ENCODE measurements at places on chromosomes 16 and 17.
A peak's percentile ranks its signal among the peaks of the same experiment; 100 is the strongest.

DNA sequence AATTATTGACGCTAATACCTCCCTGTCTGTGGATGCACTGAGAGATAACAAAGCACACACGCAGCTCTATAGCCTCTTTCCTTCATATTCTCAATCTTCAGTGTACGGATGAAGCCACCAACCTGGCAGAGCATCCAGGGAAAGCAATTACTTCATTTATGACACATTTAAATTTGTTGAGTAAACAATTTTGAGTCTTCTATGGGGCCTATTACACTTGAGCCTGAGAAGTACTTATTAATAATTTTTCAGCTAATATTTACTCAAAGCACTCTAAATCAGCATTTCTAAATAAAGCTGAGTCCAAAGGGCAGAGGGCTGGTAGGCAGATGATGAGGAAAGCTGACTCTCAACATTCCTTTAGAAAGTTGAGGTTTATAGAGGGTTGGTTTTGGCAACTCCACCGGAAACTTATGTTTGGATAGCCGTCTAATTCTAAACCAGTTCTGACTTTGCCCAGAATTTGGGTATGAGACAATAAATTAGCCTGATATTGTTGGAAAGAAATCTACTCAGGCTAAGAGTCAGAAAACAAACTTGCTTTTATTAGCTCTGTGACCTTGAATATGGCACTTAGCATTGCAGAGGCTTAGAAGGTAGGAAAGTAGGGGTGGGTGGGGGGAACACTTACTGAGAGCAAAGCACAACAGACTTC lies 643.5 kb downstream of the CDH11 start:
- no peak for DNase-seq

DNA sequence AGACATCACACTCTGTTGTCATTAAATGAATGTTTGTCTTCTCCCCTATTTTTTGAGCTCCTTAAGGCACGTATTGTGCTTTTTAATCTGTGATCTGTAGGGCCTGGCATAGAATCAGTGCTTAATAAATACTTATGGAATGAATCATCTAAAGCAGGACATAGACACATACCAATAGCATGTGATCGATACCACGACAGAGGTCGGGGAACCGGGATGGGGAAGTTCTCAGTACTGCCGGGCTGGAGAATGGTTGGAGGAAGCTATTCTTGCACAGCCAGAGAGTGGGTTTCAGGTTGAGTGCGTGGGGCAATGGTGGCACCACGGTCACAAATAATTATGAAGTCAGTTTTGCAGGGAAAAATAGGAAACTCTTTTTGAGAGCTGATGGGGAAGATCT lies 26.8 kb downstream of the NLRP1 start:
- DNase-seq, result no peak

DNA sequence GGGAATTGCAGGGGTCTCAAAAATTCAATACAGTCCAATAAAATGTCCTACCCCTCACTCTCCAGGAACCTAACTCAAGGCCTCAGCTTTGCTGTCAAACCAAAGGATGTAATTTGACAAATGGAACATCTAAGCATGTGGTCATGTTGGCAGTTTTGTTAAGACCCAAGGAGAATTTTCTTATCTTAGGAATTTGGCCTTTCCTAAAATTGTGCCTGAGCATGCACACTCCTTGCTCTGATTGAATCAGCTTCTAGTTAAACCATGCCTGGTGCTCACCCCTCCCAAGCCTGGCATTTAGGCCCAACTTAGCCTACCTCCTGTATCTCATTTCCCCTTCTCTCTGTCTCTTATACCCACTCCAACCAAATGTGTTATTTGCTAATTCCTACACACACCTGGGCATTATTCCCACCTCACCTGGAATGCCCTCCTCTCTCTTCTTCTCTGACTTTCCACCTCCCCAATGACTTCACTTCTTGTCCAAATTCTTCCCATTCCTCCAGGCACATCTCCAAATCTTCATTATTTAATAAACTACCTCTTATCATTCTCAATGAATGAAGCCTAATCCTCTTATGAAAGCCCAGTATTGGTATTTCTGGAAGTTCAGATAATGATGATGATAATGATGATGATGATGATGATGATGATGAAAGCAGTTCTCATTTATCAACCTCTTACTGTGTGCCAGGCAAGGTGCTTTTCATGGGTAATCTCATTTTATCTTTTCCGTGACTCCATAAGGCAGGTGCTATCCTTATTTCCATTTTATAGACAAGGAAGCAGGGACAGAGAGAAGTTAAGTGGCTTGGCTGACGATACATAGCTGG lies 178.0 kb upstream of the IRX6 start:
- no peak for DNase-seq

DNA sequence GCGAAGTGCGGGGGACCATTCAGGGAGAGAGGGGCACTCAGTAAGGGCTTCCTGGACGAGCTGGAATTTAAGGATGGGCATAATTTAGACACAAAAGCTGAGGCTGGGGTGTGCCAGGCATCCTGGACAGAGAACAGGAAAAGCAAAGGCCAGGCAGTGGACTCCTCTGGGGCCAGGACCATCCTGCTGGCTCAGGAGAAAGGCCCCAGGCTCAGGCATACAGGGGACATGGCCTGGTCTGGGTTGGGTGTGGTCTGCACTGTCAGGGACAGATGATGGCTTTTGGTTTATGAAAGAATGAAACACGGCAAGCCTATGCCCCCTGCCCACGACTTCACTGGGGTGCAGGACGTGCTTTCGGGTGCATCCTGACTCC lies 48.9 kb upstream of the DOC2B start:
- DNase-seq, result no peak

DNA sequence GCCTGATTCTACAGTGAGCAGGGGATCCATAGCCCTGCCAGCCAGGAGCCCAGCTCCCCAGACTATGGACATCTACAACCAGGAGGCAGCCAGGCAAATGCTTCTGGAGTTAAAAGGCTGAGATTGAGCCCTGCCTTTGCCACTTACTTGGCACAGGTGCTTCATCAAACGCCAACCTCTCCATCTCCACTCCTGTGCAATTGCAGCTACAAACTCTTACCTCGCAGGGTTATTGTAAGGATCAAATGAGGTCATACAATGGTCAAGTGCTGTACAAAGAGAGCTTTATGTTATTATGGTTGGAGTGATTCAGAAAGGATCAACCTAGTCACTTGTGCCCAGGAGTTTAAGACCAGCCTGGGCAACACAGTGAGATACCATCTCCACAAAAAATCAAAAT lies 9.8 kb upstream of the MYO18A start:
- peak; percentile 4 for DNase-seq

GRCh38 chr17:39628655-39629493 lies 2.1 kb downstream of the PPP1R1B start:
- peak; percentile 34 for DNase-seq

- no peak for DNase-seq
These were observed 52.4 kb upstream of the CDH3 start for GRCh38 chr16:68592466-68593337.

DNA sequence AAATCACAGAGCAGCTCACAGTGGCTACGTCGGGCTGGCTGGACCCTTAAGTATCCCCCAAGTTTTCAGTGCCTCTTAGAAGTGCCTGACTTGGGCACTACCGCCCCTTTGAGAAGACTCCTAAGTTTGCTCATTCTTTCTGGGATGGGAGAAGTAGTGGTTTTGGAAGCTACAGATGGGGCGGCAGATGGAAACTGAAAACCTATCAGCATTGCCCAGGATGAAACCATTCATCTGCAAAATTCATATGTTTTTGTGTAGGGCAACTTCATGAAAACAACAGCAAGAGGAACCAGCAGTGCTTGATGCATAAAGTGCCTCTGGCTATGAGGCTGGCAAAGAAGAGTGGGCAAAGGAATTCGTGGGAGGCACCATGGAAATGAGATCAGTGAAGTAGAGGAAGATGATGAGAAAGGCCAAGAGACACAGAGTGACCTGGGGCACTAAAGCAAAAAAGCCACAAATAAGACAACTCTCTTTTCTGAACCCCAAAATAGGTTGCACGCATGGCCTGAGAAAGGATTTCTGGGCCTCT lies 277.1 kb downstream of the XYLT1 start:
- no peak for DNase-seq

DNA sequence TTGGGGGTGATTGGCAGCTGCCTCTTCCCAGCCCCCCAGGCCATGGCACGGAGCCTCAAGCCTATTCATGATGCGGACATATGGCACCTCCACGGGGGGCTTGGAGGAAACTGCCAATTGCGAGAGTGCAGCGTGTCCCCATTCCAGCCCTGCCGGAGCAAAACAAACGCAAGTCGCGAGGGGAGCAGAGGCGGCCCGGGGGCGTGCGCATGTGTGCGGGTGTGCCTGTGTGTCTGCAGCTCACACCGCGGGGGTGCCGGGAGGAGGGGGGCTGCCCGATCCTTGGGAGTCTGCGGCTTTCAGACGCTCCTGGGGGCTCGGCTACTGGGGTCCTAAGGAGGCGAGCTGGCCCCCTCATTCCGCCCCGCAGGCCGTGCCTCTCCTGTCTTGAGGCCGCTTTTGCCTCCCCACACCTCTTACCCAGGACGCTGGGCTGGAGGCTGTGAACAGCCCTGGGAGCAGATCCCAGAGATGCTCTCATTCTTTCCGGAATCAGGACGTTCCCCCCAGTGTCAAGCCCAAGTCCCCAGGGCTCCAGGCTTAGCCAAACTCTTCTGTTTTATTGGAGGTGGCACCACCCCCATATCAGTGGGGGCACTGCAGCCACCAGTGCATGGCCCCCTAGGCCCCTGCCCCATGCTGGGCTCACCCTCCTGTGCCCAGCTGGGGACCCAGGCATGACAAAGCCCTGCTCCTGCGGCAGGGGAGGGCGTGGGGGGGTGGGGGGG lies 29.1 kb downstream of the ENDOV start:
- DNase-seq, result no peak

DNA sequence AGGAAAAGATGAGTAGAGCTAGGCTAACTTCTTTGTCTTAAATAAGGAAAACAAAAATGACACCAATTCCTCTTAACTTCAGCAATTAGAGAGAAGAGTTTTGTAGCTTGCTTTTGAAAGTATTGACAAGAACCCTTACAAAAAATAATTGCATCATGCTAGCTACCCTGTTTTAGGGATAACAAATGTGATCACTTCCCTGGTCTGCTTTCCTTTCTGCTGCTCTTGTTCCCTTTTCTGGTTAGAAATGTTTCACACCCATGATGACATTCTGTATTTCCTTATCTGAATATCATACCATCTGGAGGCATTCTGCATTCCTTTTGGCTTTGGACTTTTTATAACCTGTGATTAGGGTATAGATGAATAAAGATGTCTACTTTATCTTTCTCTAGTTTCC lies 9.9 kb upstream of the SMIM36 start:
- DNase-seq, result no peak

GRCh38 chr16:74695450-74696422 lies 4.9 kb downstream of the MLKL start:
- peak; percentile 65 for DNase-seq

- no peak for DNase-seq
These were observed 6.3 kb downstream of the FLOT2 start for GRCh38 chr17:28891201-28891600.

DNA sequence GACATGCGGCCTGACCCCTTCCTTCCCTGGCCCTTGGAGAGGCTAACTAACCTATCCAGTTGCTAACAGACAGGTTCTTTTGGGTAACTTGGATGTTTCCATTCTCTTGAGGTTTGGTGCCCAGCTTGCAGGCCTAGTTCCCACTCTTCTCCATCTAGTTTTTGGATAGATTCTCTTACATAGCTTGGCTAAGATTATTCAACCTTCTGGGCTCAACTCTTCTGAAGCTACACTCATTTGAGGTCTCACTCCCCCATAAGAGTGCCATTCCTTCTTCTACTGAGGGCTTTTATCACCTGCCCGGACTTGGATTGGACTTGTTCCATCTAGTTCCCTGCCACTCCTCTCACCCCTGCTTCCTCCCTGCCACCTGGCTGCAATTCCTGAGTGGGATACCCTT lies 44.1 kb upstream of the MARCHF10 start:
- no peak for DNase-seq

- DNase-seq, result no peak
These were observed 42.4 kb upstream of the NF1 start for GRCh38 chr17:31052187-31052889.

GRCh38 chr16:72569677-72570076 lies 397.7 kb upstream of the PMFBP1 start:
- no peak for DNase-seq

- DNase-seq, result no peak
These were observed 7.8 kb upstream of the PRSS21 start for GRCh38 chr16:2809149-2809760.

DNA sequence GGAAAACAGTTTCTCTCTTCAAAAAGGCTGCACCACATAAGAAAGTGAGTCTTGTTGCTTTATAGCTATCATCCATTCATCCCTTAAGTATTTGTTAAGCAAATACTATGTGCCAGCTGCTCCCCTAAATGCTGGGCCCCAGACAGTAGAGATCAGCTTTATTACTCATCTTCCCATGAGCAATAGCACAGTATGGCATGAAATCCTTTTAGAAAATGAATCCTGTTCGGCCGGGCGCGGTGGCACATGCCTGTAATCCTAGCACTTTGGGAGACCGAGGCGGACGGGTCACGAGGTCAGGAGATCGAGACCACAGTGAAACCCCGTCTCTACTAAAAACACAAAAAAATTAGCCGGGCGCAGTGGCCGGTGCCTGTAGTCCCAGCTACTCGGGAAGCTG lies 99.5 kb downstream of the MYO1D start:
- no peak for DNase-seq

- DNase-seq, result no peak
These were observed 11.9 kb downstream of the TMEM204 start for GRCh38 chr16:1545044-1546040.

GRCh38 chr17:45311401-45311759 lies 5.4 kb downstream of the MAP3K14 start:
- DNase-seq, result no peak

DNA sequence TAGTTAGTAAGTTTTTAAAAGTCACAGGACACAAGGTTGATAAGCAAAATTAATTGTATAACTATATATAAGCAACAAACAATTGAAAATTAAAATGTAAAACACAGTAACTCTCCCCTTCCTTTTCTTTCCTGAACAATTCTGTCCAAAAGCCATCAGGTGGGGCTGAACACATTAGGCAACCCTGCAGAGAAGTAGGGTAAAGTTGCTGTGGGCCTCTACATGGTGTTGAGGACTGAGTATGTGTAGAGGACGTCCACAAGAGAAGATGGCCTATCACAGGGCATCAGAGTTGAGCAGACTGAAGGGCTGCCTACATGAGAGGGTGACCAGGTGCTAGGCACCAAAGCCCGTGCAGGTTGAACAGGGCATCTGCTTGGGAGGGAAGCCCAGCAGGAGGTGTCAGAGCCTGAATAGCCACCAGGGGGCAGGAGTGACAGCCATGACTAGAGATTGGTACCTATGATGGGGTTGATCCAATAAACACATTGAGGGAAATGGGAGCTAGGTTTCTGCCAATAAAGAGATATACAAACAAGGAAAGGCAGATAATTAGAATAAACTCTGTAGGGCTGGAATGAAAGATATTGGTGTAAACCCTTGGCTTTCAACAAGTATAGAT lies 415.1 kb downstream of the NPIPA8 start:
- peak; percentile 12 for DNase-seq

- DNase-seq, result no peak
These were observed 29.1 kb upstream of the SPNS2 start for GRCh38 chr17:4469552-4469951.

- no peak for DNase-seq
These were observed 7.9 kb downstream of the ENGASE start for GRCh38 chr17:79082311-79083190.
